Tibial nerve (tissue), 4 donors: ENCODE measurements at places on chromosomes 4 and X. TPM values are rescaled to one million over a fixed set of nuclear protein-coding genes. Genes with fewer than 3 reads are reported as not detected.

- DNase-seq: no peak
These were observed 5.5 kb downstream of the NEUROG2 start for GRCh38 chr4:112510291-112511092.

AMBN gene
- not detected for total RNA-seq

DNA sequence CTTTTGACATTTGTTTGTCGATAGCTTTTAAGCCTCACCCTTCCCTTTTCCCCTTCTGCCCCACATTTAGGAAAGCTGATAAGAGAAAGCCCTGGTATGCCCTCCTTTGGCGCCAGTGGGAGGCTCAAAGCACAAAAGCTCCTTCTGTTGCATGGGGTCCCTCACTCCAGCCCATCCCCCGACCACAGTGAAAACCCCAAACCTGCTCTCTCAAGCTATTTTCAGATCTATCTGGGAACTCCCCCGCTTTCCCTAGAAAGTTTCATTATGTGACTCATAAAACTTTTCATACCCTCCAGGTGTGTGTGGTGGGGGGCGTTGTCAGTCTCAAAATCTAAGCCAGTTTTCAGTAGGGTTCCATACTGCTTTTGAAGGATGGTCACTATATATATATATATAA lies 259.0 kb upstream of the PCDH7 start:
- DNase-seq: no peak

IL1RAPL1 gene
- 9.3 TPM for total RNA-seq

GRCh38 chr4:114780205-114780604 lies 181.6 kb downstream of the UGT8 start:
- DNase-seq: no peak

GRCh38 chr4:59222221-59222620 lies 1977.9 kb upstream of the ADGRL3 start:
- DNase-seq: no peak

- DNase-seq: no peak
These were observed 191.1 kb upstream of the ETNPPL start for GRCh38 chr4:108953941-108954340.

NSUN7 gene
- not detected for total RNA-seq

NPY2R gene
- 0.22 TPM for total RNA-seq

GRCh38 chr4:53536328-53536727 lies 55.0 kb downstream of the LNX1 start:
- no peak for DNase-seq

DNA sequence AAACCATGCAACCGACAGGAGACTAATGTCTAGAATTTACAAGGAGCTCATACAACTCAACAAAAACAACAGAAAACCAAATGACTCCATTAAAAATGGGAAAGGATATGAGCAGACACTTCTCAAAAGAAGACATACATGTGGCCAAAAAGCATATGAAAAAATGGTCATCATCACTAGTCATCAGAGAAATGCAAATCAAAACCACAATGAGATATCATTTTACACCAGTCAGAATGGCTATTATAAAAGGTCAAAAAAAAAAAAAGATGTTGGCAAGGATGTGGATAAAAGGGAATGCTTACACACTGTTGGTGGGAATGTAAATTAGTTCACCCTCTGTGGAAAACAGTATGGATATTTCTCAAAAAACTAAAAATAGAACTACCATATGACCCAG lies 50.5 kb upstream of the CHRDL1 start:
- DNase-seq: no peak

GRCh38 chrX:151085207-151085606 lies 91.2 kb upstream of the GPR50 start:
- no peak for DNase-seq

DNA sequence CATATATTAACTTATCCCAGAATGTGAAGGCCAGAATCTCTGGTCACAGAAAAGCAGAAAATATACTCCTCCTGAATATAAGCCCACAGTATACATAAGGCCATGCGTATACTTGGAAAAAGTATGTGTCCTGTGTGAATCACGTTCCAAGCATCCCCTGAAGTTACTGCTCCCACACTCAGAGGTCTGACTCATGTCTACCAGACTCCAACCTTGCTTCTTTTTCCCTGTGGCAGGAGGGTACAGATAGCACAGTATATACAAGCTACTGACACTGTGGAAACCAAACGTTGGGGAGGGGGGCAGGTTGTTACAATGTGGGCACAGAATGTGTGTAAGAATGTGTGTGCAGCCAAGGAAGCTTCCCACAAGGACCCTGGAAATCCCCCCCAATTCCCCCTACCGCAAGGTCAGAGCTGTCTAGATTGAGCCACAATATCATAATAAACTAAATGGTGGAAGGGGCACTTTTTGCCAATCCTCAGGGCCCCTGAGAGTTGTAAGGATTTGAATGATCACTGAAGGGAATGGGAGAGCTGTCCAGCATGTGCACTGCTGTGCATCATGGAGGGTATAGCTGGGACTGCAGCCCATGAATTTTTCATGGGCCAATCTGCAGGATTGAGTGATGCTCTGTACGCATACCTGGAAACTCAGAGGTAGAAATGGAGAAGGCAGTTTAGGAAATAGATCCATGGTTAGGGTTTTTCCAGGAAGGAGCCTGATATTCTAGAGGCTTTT lies 7.4 kb upstream of the RELL1 start:
- no peak for DNase-seq

S100G gene
- total RNA-seq: not detected

CPLX1 gene
- 2.4 TPM for total RNA-seq

EXOC1L gene
- total RNA-seq: not detected

DNA sequence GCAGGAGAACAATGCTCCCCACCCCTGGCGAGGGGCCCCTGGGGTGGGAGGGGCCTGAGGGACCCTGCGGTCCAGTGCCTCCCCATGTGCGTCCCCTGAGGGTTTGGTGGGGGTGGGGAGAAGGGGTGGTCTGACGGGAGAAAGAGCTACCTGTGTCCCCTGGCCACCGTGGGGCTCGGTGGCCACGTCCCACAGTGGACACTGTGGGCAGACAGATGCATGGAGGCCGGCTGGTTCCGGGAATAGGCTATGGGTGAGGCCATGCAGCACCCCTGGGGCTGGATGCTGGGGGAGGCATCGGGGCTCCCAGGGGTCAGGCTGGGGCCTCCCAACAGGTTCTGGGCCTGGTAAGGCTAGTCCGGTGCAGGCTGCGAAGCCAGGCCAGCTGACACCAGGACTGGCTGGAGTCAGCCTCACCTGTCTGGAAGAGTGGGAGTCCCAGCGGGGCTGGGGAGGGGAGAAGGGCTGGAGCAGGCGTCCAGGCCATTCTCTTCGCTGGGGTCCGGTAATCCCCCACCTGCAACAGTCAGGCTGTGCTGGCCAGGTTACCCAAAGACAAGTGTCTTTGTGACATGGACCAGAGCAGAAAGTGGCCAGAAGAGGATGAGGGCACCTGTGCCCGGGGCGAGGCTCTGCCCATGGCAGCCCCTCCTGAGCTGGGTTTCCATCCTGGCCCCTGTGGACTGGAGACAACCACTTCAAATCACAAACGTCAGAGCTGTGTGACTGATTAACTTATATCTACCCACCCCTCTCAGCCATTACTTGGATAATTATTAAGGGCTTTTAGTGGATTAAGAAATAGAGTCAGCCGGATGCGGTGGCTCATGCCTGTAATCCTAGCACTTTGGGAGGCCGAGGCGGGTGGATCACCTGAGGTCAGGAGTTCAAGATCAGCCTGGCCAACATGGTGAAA lies 1.4 kb upstream of the FAM53A start:
- no peak for DNase-seq

DNA sequence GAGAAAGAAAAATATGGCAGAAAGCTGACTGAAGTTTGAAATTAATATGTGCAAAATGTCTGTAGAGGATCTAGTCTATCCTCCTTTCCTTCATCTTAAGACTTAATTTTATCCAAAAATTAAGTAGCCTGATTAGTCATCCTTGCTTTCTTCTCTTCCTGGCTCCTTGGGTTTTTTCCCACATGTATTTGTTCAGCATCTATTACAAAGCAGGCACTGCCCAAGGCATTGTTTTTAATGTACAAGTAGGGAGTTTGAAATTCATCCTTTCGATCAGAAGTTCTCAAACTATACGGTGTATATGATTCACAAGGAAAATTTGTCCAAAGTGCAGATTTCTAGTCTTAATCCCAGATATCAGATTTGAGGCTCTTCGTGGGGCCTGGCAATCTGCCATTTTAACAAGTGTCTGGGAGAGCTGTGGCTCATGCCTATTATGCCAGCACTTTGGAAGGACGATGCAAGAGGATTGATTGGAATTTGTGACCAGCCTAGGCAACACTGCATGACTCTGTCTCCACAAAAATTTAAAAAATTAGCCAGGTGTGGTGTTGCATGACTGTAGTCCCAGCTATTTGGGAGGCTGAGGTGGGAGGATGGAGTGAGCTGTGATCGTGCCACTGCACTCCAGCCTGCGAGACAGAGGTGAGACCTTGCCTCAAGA lies 19.4 kb upstream of the YTHDC1 start:
- no peak for DNase-seq

DNA sequence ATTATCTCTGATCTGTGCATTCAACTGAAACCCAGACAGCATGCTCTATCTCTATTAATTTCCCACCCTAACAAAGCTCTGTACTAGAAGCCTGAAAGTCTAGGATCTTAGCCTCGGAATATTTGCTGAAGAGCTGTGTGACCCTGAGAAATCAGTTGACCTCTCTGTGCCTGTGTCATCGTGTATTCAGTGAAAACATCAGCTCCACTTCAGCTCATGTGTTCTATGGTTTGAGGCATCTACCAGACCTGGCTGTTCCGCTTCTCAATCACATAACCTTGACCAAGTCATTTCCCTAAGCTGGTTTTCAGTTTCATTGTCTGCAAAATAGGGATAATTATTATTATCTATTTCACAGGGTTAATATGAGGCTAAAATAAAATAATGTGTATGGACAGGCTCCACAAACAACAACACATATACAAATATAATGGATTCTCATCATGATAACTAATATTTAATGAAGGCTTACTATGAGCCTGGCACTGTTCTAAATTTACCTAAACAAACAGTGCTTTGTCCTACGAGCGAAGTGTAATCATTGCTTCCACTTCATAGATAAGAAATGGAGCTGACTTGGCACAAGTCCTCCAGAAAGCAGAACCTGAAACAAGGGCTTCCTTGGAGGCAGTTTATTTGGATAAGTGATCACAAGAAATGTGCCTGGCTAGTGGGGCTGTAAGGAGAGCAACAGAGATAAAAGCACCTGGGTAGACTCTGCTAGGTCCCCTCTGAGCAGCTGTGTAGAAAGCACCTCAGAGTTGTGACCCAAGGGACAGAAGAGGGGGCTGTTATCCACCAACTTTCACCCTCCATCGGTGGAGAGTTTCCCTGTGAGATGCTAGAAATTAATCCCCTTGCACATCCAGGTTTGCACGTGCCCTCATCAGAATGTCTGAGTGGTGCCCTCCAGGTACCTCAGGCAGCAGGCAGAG lies 356.9 kb downstream of the RAB28 start:
- no peak for DNase-seq

SMR3B gene
- total RNA-seq: not detected

- DNase-seq: no peak
These were observed 43.1 kb upstream of the MCF2 start for GRCh38 chrX:139751053-139751452.

- no peak for DNase-seq
These were observed 55.8 kb downstream of the EMCN start for GRCh38 chr4:100461807-100462605.

MID1 gene
- 10.9 TPM for total RNA-seq

FAT4 gene
- total RNA-seq: 17.7 TPM

- DNase-seq: no peak
These were observed 30.5 kb upstream of the NAP1L5 start for GRCh38 chr4:88728146-88728545.

DNA sequence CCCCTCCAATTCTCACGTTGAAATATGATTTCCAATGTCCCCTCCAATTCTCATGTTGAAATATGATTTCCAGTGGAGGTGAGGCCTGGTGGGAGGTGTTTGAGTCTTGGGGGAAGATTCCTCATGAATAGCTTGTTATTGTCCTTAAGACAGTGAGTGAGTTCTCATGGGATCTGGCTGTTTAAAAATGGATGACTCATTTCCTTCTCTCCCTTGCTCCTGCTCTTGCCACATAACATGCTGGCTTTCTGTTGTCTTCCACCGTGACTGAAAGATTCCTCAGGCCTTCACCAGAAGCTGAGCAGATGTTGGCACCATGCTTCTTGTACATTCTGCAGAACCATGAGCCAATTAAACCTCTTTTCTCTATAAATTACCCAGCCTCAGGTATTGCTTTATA lies 346.8 kb upstream of the TECRL start:
- DNase-seq: no peak

- no peak for DNase-seq
These were observed 28.4 kb upstream of the TSPAN5 start for GRCh38 chr4:98686847-98687246.

- no peak for DNase-seq
These were observed 6.6 kb downstream of the PRIMPOL start for GRCh38 chr4:184655889-184656869.

HPSE gene
- total RNA-seq: 3.0 TPM

DNA sequence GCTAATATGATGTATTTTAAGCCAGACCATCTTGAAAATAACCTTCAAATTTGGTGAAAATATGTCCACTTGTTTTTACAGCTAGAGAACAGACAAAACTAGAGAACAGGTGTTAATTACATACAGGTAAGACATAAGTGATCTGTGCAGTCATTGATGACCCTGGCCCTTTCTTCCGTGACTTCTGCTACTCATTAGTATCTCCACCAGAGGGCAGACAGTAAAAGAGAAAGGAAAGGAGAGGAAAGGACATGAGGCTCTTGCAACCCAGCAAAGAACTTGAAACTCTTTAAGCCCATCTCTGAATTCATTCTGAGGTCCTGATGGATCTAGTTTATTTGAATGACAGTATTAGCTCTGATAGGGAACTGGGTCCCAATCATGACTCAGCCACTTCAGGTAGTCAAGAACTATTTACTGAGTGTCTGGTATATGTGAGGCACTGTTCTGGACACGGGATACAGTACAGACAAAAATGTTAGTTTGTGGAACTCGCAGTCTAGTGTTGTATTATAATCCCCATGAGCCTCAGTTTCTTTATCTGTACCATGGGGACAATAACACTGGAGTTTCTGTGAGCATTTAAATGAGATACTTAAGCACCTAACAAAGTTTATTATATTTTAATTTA lies 121.0 kb upstream of the TEX13D start:
- no peak for DNase-seq

- no peak for DNase-seq
These were observed 235.4 kb downstream of the OR13H1 start for GRCh38 chrX:131779306-131779705.

GRCh38 chr4:104490770-104491480 lies 3.8 kb downstream of the CXXC4 start:
- DNase-seq: peak; percentile 35

- no peak for DNase-seq
These were observed 548.9 kb downstream of the ARAP2 start for GRCh38 chr4:35695421-35695820.

DNA sequence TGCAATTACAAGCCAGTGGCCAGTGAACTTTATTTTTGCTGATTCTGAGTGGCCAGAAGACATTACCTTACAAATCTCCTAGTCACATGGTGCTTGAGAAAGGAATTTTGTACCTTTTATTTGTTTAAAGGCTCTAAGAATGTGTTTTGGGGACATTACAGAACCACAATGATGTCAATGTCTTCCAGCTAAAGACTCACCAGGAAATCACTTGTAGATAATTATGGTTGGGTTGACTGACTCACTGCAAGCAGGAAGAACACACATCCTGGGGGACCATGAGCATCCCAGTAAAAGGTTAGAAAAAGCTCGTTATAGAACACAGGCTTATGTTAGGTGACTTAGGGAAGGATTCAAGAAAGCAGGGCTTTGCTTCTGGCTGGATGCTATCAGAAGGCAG lies 119.4 kb upstream of the FAM9B start:
- no peak for DNase-seq

GRCh38 chr4:147325571-147325981 lies 155.3 kb upstream of the EDNRA start:
- no peak for DNase-seq

GRCh38 chr4:48329193-48329592 lies 12.1 kb upstream of the SLAIN2 start:
- DNase-seq: no peak
